ENCODE measurements at places on chromosomes 3 and 15.

GRCh38 chr3:111311126-111311525, 230.9 kb upstream of the CD96 start:
- no peak for DNase-seq

DNA sequence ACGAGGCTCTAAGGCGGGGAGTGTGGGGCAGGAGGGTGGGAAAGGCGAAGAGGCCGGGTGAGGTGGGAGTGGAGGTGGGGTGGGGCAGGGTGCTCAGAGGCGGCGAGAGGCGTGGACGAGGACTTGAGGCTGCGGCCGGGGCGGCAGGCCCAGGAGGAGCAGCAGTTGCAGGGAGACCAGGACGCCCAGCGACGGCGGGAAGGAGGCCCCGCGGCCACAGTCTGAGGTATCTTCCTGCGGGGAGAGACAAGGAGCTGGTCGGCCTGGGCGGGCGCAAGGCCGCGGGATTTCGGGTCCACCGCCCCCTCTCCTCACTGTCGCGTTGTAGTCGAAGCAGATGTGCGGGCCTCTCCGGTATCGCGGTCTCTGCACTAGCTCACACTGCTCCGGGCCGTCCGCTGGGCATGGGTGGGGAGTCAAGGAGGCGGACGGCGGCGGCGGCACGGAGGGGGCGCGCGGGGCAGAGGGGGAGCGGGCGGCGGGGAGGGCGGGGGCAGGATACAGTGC, 5.3 kb upstream of the TMEM115 start:
- no peak for DNase-seq

- no peak for DNase-seq
Observed at GRCh38 chr3:11140030-11140712, 14.1 kb upstream of the HRH1 start.

- DNase-seq = no peak
Observed at GRCh38 chr3:58824285-58824684, 157.7 kb upstream of the FAM3D start.

DNA sequence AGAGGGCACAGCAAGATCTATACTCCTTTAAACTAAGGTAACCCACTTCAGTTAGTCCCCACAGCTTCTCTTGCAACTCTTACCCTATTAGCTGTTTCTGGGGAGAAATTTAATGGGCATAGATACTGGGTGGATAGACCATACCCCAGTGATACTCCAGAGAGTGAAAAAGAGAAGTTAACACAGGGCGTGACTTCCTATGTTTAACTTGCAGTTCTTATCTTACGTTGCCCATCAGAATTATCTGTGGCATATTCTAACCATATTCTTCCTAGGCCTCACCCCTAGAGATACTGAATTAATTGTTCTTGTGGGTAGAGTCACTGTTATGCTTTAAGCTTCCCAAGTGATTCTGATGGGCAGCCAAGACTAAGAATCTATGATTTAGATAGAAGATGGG, 485.4 kb upstream of the TPRG1 start:
- no peak for DNase-seq

DNA sequence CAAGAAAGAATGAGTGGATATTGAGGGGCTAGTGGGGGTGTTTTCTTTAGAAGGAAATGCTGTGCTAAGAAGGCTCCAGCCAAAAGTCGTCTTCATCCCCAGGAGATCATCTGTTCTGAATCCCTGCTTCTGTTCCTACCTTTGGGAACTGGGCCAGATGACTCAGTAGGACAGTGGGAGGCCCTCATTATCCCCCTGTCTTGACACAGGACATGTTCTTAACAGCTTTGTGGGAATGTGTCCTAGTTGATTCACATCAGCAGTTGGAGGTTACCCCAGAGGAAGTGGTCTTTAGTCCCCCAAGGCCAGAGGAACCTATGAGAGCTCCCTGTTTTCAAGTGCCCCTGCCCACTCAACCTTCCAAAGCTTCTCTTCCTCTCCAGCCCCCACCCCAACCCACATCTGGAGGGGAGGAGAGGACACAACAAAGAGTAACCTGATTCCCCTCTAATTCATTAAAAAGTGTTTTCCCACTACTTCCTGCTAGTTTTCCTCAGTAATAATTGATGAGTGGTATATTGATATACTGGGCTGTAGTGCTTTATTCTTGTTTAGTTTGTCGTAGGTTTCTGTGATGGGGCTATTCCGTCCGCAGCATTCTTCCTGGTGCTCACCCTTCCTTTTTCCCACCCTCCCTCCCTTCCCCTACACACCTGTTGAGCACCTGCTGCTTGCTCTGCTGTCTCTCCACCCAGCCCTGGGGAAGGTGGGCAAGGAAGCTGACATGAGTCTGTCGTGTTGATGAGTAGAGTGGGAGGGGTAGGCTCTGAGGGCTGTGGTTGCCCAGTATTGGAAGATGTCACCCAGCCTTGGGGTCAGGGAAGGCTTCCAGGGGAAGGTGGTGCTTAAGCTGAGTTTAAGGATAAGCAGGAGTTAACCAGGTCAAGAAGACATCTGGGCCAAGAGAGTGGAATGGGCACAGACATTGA, 9.3 kb downstream of the PXYLP1 start:
- DNase-seq = no peak

DNA sequence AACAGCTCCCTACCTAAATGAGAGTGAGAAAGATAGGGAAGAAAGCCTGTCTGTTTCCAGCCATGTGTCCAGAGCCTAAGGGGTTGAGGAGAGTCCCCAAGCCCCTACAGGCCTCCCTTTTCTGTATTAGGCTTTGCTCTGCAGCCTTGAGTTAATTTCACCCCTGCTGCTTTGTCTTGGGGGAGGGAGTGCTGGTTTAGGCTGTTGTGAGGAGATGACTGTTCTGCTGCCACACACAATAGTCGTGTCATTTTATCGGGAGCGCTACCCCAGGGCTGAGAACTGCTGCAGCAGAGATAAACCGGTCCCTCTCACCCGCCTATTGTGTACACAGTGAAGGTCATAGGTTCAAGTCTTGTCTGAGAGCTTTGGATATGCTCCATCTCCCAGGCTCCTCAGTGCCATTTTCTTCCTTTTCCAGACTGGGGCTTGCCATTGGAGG, 1.4 kb downstream of the ZNF609 start:
- no peak for DNase-seq

Data from omental fat pad (tissue), 4 donors.